ENCODE measurements at places on chromosomes 4 and X.

DNA sequence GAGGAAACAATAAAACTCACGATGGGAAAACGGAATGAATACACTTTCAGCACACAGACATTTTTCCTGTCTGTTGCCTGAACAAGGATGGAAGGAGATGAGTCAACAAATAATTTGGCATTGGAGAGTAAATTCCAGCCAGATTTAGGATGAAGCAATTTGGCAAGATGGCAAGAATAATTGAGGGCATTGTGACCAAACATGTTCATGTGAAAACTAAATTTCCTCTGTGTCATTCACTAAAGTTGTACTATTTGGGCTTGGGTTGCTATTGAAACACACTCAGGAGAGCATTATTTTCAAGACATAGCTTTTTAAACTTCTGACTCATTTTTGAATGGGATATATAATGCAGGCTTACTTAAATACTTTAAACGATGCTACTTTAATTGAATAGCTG, 1614.4 kb downstream of the PCDH19 start:
- DNase-seq = no peak

GRCh38 chr4:748461-748860, 42.8 kb downstream of the PCGF3 start:
- DNase-seq = no peak

- DNase-seq = no peak
These were observed 28.8 kb downstream of the UVSSA start for GRCh38 chr4:1375761-1376322.

- no peak for DNase-seq
These were observed 24.8 kb downstream of the FRYL start for GRCh38 chr4:48755281-48755680.

DNA sequence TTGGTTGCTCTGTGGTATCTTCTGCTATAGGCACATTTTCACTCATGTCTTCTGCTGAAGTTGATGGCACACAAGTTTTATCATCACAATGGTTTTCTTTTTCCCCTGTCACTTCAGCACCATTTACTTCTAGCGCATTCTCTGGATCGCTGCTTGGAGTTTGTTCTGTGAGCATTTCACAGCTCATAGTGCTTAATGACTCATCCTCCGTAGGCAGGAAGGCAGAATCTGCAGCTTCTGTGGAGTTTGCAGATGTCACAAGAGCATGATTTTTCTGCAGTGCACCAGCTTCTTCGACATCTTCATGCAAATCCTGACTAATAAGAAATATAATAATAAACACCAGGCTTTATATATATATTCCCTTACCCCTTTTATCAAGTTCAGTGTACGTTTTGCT, 83.6 kb downstream of the CHM start:
- DNase-seq = no peak

Measured in stimulated activated CD4-positive, alpha-beta T cell treated with anti-CD3 and anti-CD28 coated beads, TNF-alpha, amount 100 ng/mL, for 1 hour (primary cell).